H4 (cell line): ENCODE measurements at places on chromosomes 7 and 10. TPM values are rescaled to one million over a fixed set of nuclear protein-coding genes. Genes with fewer than 3 reads are reported as not detected.

DNA sequence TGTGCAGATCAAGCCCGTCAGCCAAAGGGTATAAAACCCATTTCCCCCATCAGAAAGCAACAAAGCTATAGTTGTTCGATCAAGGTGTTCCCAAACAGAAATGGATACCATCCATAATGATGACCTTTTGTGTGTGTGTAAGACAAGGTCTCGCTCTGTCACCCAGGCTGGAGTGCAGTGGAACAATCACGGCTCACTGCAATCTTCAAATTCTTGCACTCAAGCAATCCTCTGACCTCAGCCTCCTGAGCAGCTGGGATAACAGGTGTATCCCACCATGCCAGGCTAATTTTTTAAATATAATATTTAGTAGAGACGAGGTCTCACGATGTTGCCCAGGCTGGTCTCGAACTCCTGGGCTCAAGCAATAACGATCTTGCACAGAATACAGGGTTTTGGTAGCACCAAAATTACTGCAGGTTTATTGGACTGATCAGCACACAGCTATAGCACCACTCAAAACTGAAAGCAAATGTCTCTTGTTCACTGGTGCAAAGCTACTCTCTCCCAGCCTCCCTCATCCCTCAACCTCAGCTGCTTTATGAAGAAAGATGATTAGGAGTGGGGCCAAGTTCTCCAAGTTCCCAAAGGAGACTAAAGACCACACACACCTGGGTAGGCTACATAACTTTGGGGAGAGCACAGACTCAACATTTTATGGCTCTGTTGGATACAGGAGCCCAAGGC lies 80.5 kb downstream of the ABI1 start:
- DNase-seq, result no peak

GRCh38 chr7:101669307-101669706 lies 40.2 kb upstream of the MYL10 start:
- DNase-seq, result no peak

DNA sequence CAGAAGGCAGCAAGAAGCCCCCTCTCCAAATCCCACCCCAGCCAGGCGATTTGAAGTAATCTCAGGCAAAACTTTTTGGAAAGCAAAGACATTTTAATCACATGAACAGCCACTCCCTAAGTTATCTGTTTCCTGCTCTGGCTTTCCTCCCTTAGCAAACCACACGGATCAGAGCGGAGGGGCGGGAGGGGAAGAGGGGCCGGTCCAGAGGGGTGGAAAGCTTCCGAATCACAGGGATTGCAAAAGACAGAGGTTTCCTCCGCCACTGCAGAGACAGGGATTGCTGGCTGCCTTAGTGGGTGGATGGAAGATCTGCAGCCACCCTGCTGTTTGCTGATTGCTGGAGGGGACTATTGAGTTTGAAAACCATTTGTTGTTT lies 41.2 kb downstream of the ZCCHC24 start:
- DNase-seq, result peak; percentile 57

CDC123 gene
- total RNA-seq, result 89.4 and 125 TPM in 2 replicates

- DNase-seq, result no peak
Observed at GRCh38 chr7:18191341-18191740, 163.7 kb upstream of the PRPS1L1 start.

DNA sequence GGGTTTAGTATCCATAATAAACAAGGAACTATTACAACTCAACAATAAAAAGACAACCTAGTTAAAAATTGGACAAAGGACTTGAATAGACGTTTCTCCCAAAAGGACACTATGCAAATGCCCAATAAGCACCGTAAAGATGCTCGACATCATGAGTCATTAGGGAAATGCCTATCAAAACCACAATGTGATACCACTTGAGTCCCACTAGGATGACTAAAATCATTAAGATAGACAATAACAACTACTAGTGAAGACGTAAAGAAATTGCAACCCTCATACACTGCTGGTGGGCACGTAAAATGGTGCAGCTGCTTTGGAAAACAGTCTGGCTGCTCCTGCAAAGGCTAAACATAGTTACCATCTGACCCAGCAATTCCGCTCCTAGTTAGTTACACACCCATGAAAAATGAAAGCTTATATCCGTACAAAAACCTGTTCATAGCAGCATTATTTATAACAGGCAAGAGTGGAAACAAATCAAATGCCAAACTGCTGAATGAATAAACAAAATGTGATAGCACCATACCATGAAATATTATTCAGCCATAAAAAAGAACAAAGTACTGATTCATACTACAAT lies 17.3 kb downstream of the CCDC3 start:
- DNase-seq, result no peak

ARL4A gene
- 139 and 154 TPM in 2 replicates for total RNA-seq

UNC5B gene
- total RNA-seq, result 6.8 and 7.1 TPM in 2 replicates

POLR2J3 gene
- 4.9 and 11.9 TPM in 2 replicates for total RNA-seq

CASD1 gene
- 13.7 and 15.3 TPM in 2 replicates for total RNA-seq

DNA sequence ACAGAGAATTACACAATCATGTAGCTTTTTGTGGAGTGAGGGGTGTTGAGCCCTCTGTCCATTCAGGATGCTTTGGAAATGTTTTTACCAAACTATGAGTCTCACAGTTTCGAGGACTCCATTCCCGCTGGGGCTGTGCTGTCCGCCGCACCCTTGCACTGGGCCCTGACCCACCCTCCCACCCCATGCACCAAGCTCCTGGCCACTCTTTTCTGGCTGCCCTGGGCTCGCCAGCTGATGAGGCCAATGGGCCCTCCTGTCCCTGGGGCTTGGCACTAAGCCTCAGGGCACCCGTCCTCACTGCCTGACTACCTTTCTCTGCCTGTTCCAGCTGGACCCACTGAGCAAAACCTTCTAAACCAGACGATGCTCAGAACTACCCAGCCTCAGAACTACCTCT lies 332.1 kb downstream of the PTPRN2 start:
- no peak for DNase-seq

SSMEM1 gene
- total RNA-seq, result not detected in 2 replicates

ZNF722 gene
- total RNA-seq, result 0.12 TPM in 1 of 2 replicates, not detected in the other

MET gene
- 51.1 and 67.7 TPM in 2 replicates for total RNA-seq

DNA sequence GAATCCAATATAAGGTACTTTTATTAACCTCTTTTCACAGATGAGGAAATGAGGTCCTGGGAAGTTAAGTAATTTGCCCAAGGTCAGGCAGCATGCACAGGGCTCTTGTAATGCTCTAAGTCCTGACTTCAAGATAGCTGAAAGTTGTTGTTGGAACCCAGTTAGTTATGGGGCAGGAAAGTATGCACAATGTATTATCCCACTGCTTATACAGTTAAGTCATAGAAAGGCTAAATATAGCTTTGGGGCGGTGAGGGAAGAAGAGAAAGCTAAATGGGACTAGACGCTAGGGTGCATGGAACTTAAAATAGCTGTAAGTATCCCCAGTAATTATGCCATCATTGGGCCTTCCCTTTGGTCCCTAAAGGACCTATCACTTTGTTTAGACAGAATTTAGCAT lies 9.2 kb downstream of the GLCCI1 start:
- no peak for DNase-seq

DNA sequence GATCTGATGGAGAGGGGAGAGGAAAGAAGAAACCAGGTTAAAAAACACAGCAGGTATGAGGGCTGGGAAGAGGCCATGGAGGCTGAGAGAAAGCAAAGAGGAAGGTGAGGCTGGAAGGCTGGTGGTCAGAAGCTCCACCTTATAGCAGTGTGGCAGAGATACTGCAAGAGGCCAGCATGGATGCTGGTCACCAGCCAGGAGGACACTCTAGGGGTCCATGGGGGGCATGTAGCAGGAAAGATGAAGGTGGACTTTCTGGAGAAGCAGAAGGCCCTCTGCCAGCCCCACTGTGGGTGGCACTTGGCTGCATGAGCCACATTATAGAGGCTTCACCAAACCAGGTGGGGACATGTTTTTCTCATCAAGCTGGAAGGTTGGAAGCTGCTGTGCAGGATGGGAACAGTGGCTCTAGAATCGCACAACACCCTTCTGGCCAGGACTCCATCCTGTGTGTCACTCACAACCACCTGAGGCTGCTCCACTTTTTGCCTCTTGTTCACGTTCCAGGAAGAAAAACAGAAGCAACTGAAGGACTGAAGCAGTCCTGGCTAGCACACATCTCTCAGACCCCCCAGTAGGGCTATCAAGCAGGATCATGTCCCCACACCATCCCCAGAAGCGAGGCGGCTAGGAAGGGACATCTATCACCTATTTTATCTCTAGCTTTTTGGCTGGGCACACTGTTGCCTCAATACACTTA lies 587.5 kb upstream of the MGMT start:
- no peak for DNase-seq

ST7 gene
- total RNA-seq, result 23.0 and 27.6 TPM in 2 replicates

DNA sequence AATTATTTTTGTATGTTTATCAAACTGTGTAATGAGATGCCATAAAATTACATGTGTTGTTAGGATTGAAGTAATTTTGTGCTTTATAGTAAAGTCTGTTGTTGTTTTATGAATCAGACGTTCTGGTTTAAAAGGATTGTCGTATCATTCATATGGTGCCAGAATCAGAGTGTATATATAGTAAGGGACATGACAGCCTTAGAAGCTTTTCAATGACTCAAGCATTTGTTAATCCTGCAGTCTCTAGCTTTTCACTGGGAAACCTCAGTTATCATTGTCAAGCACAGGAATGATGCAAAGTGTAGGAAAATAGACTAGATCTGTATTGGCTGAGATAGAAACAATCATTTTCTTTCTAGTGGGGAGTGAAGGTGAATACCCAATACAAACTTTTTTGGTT lies 57.5 kb downstream of the TRRAP start:
- no peak for DNase-seq

DNA sequence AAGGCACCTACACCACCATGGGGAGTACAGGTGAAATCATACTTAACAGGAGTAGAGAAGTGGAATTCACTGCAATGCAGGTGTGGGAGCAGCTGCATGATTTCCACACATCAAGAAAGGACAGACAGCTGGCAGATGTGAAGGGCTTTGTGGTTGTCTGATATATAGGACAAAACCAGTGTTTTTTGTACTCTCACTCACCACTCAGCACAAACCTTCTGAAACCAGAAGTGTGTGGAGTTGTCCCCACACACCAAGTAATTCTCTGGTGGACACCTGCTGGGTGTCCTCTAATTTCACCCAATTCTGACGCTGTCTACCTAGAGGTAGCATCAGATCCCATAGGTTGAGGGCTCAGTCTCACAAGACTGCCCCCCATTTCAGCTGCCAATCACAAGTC lies 327.7 kb upstream of the KMT2E start:
- DNase-seq, result no peak

DNA sequence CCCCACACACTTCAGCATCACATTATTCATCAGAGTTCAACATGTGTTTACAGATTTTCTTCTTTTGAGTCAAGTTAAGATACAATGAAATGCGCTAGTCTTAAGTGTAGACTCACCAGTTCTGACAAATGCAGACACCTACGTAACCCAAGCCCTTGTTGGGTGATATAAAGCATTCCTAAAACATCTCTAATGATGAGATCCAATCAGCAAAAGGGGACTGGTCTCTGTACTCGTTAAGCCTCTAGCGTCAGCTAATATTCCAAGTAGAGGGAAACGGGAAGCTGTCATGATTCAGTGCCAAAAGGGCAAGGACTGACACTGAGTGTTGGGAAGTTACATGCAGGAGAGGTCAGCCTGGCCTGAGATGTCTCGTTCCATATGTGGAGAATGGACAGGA lies 38.7 kb upstream of the TRIL start:
- DNase-seq, result no peak

DNA sequence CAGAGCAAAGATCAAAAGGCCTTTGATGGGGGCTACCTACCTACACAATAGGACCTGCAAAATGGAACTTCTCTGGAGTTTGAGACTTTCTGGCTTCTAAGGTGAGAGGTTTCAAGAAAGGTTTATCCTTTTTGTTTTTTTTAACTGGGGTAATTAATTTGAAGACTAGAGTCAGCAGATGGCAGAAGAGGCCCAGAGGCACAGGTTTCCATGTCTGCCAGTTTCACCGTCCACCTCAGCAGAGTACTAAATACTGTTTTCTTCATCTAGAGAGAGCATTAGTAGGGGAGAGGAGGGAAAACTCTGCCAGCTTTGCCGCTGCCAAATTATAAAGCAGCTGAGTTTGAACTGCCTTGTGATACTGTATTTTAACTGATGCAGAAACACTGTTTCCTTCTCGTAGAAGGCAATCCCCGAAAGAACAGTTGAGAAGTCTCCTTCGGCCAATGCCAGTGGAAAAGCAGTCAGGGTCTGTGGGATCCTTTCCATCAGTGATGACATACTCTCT lies 138.7 kb downstream of the SLC25A13 start:
- DNase-seq, result no peak

DNA sequence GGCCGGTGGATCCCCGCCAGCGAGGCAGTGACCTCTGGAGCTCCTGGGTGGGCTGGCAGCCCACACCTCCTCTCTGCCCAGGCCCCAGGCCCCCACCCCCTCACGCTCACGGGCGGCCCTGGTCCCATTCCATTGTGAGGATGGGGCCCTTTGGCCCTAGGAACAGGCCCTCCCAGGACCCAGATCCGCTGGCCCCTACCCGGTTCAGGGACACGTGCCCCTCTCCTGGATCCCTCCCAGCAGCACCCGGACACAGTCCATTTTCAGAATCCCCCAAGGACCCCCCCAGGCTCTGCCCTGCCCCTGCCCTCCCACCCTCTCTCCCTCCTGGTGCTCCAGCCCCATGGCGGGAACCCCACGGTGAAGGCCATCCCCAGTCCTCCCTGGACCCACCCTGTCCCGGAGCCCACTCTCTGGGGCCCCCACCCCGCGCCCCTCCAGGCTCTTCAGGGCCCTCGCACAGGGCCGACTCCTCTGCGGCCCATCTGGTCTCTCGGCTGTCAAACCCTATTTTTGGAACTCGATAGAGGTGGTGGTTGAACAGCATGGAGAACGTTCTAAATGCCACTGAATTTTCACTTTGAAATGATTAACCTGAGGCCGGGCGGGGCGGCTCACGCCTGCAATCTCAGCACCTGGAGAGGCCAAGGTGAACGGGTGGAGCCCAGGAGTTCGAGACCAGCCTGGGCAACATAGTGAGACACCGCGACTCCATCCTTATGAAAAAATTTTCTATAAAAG lies 8.1 kb downstream of the ADAP1 start:
- no peak for DNase-seq

TLL2 gene
- total RNA-seq, result 0.31 and 0.64 TPM in 2 replicates

PNLIP gene
- total RNA-seq, result not detected in 2 replicates

- DNase-seq, result peak; percentile 14
Observed at GRCh38 chr7:118590107-118590506, 365.6 kb downstream of the ANKRD7 start.

- no peak for DNase-seq
Observed at GRCh38 chr10:60973086-60973485, 29.1 kb upstream of the RHOBTB1 start.

GRCh38 chr7:123748171-123748733 lies 551 bp downstream of the WASL start:
- no peak for DNase-seq

DNA sequence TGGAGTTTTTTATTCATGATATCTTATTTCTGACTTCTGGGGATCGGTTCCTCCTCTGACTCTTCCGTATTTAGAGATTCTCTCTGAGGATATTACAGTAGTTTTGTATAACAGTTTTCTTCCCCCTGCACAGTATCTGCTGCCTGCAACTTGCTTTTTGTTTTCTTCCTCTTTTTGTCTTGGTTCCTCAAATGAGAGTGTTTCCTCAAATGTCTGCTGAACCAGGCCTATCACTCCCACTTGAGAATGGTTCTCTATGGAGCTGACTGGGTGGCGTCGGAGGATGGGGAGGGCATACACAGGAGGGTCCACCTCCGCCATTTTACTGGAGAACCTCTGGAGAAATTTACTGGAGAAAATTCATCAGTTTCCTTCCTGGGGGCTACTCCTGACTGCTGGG lies 27.7 kb downstream of the ARHGAP22 start:
- no peak for DNase-seq

GRCh38 chr7:105638902-105639495 lies 57.7 kb upstream of the EFCAB10 start:
- no peak for DNase-seq

FKBP6 gene
- not detected in 2 replicates for total RNA-seq
